ENCODE measurements at places on chromosomes 2 and 18.

DNA sequence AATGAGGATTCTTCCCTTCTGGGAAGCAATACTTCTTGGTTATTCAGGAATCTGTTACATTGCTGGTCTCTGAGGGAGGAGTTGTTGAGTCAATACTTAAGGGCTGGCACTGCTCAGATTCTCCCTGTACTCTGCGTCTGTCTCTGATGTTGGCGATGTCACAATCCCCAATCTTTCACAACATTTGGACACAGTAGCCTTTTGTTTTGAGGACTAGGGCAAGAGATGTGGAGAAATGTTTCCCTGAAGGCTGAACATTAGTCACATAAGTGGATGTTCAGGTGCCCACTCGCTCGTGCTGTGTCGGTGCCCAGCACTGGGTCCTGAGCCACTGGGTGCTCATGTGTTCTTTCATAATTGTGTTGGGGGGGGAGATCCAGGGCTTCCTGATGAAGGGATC is 55.0 kb downstream of the MAPK4 start:
- DNase-seq: no peak

DNA sequence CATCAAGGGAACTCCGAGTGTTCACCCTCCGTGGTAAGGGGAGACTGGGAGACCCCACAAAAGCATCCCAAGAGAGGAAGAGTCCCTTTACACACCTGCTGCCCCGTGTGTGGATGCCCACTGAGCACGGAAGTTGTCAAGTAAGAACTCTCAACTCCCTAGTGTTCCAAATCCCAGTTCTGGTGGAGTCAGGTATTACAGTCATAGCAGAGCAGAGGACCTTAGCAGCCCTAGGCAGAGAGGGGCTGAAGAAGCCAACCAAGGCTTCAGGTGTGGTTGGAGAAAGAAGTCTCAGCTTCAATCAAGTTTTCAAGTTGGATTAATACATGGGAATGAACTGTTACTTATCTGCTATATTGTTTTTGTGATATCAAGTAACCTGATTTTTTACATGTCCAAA is 512.5 kb downstream of the RNF144A start:
- DNase-seq: no peak

DNA sequence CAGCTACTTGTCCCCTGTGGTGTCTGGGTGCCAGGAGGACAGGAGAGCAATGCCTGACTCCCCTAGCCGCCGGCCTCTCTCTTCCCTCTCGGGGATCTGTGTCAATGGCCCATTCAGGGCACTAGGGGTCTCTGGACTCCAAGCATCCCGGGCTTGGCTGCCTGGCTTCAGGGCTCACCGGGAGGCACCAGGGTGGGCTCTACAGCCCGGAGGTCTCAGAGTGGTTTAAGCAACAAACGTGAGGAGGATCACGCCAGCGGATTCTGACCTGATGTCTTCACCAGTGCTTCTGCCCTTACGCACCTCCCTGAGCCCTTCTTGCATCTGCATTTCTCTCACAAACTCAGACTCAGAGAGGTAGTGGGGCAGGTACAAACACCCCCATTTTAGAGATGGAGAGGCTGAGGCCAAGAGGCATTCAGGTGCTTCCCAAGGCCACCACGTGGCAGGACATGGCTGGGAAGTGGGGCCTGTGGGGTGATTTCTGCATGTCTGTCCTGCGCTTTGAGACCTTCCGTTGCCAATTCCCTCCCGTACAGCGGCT is 243.0 kb downstream of the CELF4 start:
- DNase-seq: no peak

DNA sequence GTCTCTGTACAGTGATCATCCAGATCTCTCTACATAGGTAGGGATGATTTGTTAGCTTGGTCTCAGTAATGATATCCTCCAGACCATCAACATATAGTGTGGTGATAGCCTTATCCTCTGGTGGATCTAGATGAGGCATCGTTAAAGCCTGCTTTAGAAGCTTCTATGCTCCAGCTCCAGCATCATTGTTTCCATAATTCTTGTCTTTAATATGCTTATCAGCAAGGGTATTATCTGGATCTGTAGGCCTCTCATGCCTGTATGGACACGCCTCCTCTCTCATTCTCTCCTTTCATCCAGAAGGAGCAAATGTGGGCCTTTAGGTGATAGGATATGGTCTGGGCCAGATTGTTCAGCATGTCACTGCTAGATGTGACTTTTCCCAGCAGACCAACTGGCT is 234.5 kb upstream of the CHST9 start:
- DNase-seq: no peak

GRCh38 chr18:35938562-35938961 is 33.9 kb upstream of the RMP24 start:
- no peak for DNase-seq

DNA sequence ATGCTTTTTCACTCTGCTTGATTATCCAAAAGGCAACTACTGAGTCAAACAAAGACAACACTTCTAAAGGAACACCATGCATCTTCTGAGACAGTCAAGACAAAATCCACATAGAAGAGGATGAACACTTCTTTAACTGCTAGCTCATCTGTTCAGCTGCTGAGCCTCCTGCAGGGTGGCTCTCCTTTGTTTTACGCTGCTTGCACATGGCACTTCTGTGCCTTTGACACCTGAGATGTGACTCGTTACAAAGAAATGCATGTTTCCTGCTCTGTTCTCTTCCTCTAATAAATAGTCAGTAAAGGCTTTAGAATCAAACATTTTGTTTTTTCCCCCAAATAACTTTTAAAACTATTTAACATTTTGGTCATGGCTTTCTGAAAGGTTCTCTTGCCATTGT is 1129.4 kb downstream of the TDRD15 start:
- DNase-seq: no peak

GRCh38 chr2:109247340-109247739 is 118.3 kb downstream of the SH3RF3 start:
- DNase-seq: no peak

DNA sequence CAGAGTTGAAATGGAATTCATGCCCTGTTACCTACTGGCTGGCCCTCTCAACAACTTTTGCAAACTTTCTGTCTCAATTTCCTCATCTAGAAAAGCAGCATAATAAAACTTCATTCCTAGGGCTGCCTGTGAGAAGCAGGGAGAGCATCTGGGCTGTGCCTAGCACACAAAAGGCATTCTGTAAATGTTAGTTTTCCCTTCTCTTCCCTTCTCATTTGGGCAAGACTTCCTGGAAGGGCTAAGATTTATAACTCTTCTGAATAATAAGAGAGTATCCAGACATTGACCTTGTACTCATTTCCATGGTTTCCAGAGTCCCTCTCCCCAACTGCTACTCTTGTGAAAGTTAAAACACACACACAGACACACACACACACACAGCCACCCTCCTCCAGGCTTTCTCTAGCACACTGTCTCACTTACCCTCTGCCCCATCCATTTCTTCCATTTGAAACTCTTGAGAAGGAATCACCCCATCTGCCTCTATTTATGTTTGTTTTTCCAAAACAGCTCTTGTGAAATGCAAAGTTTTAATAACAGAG is 302.1 kb downstream of the SMAD2 start:
- DNase-seq: no peak

DNA sequence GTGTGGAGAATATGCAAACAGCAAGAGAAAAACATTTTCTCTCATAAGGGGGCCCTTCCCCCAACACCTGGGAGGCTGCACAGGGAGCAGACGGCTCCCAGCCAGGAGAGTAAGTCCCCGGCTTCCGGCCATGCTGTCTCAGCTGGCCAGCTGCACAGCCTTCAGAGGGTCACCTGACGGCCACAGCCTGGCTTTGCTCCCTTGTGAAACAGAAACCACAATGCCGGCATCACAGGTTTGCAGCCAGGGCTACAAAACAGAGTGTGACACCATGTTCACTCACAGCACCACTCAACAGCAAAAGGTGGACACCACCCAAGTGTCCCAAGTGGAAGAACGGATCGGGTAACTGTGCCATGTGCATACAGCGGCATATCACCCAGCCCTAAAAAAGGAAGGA is 86.9 kb upstream of the GPC1 start:
- no peak for DNase-seq

- no peak for DNase-seq
These were observed 20.2 kb downstream of the IL18RAP start for GRCh38 chr2:102442967-102443828.

- no peak for DNase-seq
These were observed 71.3 kb downstream of the C1D start for GRCh38 chr2:67991456-67991855.

- no peak for DNase-seq
These were observed 32.6 kb upstream of the SPAG16 start for GRCh38 chr2:213251618-213252017.

DNA sequence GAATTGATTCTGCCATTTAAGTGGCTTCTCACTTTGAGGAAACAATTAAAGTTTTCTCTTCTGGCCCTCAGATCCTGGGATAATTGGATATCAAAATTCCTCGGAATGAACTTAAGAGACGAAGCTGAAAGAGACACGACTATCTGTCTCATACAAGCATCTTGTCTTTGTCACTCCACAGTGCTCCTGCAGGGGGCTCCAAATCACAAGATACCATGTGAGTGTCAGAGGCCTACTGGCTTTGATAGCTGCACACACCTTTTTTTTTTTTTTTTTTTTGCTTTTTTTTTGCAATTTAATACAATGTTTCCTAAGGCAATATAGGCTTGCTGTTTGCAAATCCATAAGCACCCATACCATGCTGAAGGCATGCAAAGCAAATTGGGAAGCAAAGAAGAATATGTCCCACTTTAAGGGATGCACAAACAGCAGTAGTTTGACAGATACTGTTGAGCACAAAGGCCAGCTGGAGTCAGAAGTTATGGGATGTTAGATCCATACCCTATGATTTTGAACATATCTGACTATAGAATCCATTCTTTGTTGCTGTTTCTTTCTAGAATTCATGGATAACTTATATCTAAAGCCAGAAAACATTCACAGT is 109.0 kb upstream of the CBLN2 start:
- DNase-seq: no peak

- DNase-seq: no peak
These were observed 60.1 kb downstream of the MOB4 start for GRCh38 chr2:197575987-197576386.

DNA sequence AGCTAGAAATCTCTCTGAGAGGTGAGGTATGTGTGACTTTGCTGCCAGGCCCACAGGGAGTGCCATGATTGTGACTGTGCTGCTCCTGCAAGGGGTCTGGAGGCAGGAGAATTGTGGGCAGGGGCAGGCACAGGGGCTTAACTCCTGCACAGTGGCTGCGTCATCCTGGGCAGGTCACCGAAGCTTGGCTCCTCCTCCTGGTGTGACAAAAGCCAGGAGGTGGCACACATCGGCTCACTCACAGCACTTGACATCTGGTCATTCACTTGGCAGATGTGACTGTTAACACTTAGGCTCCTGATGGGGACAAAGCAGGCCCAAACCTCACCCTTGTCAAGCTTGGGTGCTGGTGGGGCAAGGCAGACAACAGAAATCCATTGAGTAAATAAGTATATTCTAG is 36.4 kb upstream of the GLI2 start:
- no peak for DNase-seq

DNA sequence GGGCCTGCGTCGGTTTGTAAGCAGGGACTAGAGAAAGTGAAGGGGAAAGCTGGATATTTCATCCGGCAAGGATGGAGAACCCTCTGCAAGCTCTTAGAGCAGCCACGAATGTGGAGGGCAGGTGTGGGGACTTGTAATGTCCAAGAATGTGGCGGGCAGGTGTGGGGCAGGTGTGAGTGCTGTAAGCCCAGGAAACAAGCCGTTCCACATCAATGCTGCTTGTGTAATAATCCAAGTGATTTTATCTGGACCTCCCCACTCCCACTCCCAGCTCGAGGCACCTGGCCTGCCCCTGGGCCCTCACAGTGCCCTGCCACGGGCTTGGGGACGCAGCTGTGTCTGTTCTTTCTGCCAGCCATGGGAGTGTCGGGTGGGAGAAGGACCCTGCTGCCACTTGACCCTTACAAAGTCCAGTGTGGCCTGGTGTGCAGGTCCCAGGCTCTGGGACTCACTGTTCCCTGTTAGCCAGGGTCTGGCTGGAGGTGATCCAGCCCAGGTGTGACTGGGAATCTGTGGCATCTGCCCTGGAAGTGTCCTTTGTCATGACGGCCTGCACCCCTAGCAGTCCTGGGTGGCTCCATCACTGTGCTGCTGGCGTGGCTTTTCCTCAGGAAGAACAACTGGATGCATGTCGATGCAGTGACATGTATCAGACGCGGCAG is 42.8 kb downstream of the SOX11 start:
- DNase-seq: no peak

Data from stimulated activated CD4-positive, alpha-beta T cell treated with anti-CD3 and anti-CD28 coated beads, Interleukin-15, amount 100 ng/mL, for 1 hour (primary cell).